Activated naive CD8-positive, alpha-beta T cell treated with anti-CD3 and anti-CD28 coated beads, Interleukin-2, amount 10 ng/mL, durations not matched to agents 7 days and 5 days (primary cell): ENCODE measurements at places on chromosomes 1 and 21.
A peak's percentile ranks its signal among the peaks of the same experiment; 100 is the strongest.

DNA sequence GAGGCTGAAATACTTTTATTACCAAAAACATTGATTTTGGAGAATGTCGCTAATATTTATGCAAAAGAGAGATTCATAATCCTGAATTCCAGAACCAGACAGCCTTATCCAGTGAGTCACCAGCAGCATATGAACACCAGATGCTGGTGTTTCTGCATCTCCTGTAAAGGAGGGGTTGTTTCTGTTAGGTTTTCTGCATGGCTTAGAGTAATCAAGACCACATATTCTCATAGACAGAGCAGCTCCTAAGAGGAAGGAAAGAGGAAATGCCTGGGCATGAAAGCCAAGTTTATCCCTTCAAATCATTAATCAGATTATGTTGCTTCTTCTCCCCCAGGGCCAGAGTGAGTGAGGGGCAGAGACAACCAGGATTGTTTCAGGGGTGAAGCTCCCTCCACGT is 86.2 kb downstream of the NGF start:
- DNase-seq, result no peak

- DNase-seq, result no peak
Observed at GRCh38 chr1:229030630-229031029, 240.3 kb upstream of the RAB4A start.

- DNase-seq, result no peak
Observed at GRCh38 chr1:207067665-207068064, 14.6 kb downstream of the PFKFB2 start.

- no peak for DNase-seq
Observed at GRCh38 chr1:117094841-117095604, 26.5 kb downstream of the TRIM45 start.

DNA sequence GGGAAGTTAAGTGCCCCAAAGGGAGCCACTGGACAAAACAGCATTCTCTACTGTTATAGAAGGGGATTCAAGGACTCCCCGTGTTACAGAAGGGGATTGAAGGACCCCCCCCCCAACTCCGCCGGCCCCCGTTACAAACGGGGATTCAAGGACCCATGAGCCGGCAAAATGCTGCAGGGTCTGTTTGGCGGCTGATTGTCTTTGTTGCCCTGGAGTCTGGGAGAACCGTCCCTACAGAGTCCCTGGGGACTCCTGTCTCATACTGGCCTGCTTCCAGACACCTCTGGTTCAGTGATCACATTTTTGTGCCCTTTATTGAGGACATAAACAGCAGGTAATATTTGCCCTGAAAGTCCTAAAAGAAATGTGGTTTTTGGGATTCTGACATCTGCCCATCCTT is 96.4 kb downstream of the SYF2 start:
- no peak for DNase-seq

GRCh38 chr1:25912076-25912831 is 6.0 kb upstream of the STMN1 start:
- no peak for DNase-seq

- no peak for DNase-seq
Observed at GRCh38 chr1:66271904-66272254, 262.1 kb upstream of the SGIP1 start.

GRCh38 chr1:59924653-59925052 is 1.9 kb downstream of the CYP2J2 start:
- DNase-seq, result no peak

- no peak for DNase-seq
Observed at GRCh38 chr1:78619032-78619431, 1.2 kb upstream of the IFI44L start.

DNA sequence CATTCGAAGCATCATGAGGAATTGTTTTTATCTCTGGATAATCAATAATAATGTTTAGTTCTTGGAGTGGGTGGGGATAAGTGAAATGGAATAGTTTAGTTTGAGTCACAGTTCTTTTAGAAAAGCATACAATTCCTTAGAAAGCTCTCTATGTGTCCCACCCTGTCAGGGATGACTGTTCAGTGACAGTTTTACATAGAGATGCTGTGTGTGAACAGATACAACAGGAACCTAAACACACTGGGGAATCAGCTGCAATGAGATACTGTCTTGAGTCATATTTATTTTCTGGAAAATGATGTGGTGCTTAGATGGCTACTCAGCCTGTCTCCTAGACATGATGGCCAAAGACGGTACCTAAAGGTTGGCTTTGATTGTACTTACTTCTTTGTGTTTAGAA is 25.7 kb upstream of the CCDC190 start:
- no peak for DNase-seq

- no peak for DNase-seq
Observed at GRCh38 chr1:20665726-20666125, 4.6 kb upstream of the DDOST start.

DNA sequence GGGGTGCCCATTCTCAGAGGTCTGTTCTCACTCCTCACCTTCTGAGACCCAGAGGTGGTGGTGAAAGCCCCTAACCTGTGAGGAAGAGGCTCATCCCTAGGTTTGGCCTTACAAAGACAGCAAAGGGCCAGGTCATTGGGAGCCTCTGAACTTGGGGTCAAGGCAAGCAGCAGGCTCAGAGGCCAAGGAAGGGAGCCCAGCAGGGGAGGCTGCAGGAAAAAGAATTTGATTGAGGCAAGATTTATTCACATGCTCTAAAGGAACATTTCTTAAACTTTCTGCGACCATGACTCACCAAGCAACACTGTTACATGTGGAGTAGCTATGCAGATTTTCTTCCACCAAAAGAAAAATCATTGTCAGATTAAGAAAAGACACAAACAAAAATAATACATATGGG is 132.5 kb upstream of the SYT6 start:
- DNase-seq, result no peak

DNA sequence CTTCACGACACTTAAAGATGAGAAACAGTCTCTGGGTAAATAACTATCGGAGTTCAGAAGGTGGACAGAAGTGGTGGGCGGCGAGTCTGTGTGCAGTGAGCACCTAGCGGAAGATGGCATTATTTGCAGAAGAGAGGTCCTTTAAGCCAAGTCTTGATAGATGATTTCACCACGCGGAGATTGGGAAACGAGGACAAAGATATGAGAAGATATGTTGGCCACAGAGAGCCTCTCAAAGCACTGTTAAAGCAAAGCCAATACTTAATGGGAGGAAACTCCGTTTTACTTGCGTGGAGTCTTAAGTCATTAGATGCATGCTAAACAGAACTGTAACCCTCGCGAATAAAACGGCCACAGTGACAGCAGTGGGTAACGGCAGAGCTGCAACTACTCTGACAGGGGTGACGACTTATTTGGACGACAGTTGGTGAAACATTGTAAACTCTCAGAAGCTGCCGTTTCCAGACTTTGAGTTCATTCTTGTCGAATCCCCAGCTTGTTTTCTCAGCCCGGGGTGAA is 577 bp upstream of the CEP350 start:
- DNase-seq, result peak; percentile 42

GRCh38 chr1:145927916-145928643 is 796 bp upstream of the RBM8A start:
- no peak for DNase-seq

GRCh38 chr1:230807561-230808280 is 60.5 kb downstream of the CAPN9 start:
- no peak for DNase-seq

- DNase-seq, result no peak
Observed at GRCh38 chr1:195568389-195568788, 1039.9 kb downstream of the KCNT2 start.

DNA sequence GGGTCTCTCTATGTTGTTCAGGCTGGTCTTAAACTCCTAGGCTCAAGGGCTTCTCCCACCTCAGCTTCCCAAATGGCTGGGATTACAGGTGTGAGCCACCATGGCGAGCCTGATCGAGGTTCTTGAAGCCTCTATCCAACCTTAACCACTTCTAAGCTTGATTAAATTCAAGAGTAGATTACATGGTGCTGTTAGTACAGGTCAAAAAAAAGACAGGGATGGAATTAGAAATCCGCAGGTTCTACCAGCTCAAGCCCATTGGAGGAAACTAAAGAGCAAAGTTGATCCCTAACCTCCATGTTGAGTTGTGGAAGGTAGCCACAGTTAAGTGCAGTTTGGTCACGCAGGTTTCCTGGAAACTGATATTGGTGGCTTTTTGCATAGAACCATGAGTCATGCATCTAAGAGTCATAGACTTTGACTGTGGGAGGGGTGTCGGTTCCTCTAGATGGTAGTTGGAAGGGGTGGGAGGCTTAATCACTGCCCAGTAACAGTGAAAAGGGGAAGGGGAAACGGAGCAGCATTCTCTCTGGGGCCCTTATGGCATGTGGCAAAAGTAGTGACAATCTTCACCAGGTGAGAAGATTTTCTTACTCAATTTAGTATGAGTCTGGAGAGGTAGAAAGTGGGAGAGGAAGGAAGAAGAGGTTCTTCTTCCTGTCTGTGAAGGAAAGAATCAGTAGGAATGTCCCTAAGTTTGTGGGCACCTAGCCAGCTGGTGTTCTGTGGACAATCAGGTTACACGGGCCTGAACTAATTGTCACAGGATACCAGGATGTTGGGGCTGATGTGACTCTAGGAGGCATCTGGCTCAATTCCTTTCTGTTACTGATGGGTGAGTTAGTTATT is 7.0 kb downstream of the CD53 start:
- no peak for DNase-seq

DNA sequence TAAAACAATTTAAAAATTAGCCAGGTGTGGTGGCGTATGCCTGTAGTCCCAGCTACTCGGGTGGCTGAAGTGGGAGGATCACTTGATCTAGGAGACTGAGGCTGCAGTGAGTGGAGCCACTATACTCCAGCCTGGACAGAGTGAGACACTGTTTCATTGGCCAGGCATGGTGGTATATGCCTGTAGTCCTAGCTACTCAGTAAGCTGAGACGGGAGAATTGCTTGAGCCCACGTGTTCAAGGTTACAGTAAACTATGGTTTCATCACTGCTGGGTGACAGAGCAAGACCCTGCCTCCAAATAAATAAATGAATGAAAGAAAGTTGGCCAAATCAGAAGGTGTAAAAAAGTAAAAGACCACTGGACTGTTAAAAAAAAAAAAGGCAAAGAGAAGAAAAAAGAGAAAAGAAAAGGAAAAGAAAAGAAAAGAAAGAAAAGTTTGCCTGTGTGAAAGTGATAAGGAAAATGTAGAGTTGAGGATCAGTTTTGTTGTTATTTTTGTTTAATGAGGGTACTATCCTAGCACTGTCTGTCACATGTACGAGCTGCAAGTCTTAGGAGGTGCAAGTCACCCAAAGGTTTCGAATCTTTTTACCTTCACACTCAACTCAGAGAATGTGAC is 52.3 kb downstream of the LUZP1 start:
- no peak for DNase-seq

GRCh38 chr21:27704567-27705166 is 737.8 kb upstream of the ADAMTS5 start:
- no peak for DNase-seq

DNA sequence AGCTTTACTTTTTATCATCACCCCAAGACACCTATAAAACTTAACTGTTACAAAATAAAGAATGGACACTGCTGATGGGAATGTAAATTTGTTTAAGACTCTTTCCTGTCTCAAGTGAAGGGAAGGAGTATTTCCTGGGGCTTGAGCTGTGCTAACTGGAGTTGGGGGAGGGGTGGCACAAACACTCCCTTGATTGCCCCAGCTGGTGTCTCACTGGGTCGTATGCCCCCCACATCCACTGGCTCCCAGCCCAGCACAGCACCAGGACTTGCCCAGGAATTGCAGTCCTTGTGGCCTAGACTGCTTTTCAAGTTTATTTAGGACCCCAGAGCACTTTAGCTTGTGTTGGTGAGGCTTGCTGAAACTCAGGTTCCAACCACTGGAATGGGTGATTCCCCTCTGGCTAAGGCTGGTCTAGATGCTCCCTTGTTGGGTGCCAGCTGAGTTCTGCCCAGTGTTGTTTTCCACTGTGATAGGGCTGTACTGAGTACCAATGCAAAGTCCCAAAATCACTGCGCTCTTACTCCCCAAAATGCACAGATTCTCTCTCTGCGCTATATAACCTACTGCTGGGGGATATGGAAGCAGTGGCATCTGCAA is 49.1 kb upstream of the DR1 start:
- DNase-seq, result no peak

DNA sequence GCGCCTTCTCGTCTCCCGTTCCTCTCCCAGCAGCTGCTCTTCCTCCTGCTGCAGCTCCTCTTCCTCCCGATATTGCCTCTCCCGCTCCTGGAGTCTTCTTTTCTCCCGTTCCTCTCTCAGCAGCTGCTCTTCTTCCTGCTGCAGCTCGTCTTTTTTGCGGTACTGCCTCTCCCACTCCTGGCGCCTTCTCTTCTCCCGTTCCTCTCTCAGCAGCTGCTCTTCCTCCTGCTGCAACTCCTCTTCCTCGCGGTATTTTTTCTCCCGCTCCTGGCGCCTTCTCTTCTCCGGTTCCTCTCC is 5.3 kb downstream of the TCHH start:
- no peak for DNase-seq

- DNase-seq, result no peak
Observed at GRCh38 chr1:88022516-88022915, 661.6 kb upstream of the PKN2 start.

DNA sequence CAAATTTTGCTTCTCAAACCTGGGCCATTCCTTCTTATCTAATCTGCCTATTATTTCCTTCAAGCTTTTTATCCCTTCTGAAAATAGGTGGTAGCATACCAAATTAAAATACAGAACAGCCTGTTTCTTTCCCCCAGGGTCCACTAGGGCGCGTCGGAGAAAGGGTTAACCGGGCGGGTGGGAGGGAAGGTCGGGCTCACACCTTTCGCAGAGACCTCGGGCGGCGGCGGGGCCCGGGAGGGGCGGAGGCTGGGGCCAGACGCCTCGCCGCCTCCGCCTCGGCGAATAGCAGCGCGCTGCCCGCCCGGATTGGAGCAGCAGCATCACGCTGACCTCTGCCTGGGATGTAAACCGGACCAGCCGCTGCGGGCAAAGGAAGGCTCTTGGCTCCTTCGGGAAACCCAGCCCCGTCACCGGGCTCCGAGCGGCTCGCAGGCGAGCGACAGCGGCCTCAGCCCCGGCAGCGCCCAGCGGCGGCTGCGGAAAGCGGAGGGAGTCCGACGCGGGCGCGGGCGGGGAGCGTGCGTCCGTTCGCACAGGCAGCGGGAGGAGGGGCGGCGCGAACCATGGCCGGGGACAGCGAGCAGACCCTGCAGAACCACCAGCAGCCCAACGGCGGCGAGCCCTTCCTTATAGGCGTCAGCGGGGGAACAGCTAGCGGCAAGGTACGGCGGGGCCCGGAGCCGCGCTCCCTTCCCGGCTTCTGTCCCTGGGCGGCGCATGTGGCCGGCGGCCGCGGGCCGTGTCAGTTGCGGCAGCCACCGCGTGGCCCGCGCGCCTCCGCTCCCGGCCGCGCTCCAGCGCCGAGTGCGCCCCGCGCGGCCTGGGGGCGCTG is at the start of gene UCK2:
UCK2 (plus strand) TSS at position 347 of the 835 bp plus-strand sequence; CDS start at position 567, 220 bp downstream.
- DNase-seq, result peak; percentile 75

DNA sequence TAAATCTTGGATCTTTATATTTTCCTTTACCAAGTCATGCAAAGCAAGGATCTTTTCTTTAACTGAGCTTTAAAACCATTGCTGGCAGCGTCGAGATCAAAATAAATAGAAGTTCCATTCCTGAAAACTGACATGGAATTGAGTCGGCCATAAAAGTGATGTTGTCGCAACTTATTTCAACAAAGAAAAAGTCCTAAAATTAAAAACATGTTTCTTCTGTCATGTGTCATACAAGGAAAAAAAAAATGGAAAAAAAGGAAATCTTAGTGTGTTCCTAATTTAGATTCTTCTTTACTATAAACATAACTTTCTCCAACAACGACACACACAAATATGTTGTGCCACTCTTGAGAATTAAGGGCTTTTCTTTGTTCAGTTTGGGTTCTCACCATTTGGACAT is 34.9 kb downstream of the GREM2 start:
- DNase-seq, result no peak

- DNase-seq, result no peak
Observed at GRCh38 chr1:244954359-244954758, 90.0 kb upstream of the HNRNPU start.
